CD4-positive, alpha-beta T cell treated with Interleukin-17A for 1 hour (primary cell): ENCODE measurements at places on chromosomes 6 and 20.

DNA sequence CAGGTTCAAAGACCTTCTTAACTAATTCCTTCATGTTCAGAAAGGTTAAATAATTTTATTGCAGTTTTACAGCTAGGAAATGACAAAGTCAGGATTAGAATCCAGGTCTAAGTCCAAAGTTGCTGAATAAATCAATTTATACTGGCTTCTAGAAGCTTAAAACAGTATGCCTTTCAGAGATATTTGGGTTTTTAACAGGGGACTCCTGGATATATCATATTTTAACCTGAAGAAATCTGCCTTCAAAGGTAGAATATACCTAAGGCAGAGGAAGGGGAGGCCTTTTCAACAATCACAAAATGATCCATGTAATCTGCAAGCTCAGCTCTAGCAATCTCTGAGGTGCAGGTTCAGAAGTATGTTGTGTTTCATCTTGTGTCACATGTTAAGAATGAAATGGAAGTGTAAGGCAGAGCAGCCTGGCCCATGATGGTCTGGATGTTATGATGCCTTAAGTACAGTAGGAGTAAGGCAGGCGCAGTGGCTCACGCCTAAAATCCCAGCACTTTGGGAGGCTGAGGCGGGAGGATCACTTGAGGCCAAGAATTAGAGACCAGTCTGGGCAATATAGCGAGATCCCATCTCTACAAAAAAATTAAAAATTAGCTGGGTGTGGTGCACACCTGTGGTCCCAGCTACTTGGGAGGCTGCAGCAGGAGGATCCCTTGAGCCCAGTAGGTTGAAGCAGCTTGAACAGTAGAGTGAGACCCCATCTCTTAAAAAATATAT lies 123.9 kb downstream of the SOBP start:
- no peak for DNase-seq

DNA sequence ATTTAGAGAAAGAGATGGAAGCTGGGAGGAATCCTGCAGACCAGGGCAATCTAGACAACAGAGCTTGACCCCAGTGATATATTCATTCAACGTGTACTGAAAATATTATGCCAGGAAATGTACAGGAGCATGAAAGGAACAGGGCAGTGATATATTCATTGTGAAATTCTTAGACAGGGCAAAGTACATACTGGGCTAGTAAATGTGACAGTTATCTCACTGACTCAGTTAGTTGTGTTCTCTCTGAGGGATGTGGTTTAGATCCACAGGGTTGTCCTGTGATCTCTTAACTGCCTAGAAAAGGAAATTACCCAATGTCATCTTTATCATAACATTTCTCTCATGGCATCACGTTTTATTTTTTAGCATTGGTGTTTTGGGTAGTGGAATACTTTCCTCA lies 891.3 kb downstream of the EYS start:
- no peak for DNase-seq

- no peak for DNase-seq
Observed at GRCh38 chr6:169846286-169847056, 95.0 kb downstream of the ERMARD start.

DNA sequence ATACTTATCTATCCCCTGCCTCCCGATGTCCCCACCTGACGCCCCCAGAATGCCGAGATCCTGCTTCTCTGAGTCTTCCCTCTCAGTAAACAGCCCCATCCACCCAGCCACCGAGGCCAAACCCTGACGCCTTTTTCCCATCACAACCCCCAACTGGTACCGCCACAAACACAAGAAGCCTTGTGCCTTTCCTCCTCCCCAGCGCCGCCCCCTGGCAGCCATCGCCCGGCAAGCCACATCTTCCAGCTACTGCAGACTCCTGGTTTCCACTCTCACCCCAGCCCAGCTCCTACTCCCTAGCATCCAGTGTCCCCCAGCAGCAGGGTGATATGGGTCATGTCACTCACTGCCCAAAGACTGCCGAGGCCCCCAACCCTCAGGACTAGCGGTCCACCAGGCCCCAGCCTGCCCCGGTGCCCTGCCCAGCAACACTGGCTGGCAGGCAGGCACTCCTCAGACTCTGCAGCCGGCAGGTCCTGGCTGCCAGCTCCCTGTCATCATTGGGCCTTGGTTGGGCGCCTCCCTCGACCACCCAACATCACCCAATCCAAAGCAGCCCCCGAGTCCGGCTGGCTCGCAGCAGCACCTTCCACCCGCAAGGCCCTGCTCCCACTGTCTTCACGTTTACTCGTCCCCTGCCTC lies 11.2 kb downstream of the TCFL5 start:
- DNase-seq = no peak

GRCh38 chr20:44702776-44703175 lies 12.4 kb upstream of the CCN5 start:
- no peak for DNase-seq

DNA sequence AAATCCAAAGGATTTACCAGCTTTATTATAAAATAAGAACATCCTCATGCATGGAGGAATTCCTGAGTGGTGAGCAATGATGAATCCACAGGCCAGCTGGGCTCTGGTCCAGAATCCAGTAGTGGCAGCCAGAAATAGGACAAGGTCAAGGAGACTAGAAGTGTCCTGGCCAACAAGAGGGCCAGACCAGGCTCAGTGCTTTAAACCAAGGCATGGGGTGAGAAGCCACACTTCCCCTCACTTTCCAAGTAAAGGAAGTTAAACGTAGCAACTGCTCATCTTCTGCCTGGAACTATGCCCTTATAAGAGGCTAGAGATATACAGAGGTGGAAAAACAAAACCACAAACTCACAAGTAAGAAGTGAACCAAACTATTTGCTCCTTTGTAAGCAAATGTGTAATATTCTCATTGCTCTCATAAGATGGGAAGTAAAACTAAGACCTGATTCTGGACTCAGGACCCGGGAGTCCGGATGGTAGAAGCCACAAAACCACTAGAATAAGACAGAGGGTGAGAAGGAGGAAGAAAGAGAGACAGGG lies 253.2 kb downstream of the UST start:
- peak; percentile 2 for DNase-seq

DNA sequence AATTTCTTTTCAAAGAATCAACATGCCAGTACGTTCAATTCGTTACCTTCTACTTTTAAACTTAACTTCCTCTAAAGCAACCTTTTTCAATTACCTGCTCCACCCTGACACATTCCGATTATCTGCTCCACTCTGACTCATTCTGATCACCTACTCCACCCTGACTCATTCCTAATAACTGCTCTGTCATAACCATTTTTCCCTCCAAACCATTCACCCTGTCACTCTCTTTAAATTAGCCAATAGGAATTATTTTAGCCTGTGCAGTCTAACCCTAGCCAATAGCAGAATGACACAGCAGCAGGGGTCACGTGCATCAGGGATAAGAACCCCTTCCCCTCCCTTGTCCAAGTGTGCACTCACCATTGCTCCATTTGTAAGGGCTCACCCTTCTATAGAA lies 557.4 kb upstream of the EYS start:
- no peak for DNase-seq

GRCh38 chr6:54135665-54136369 lies 24.6 kb downstream of the MLIP start:
- no peak for DNase-seq

DNA sequence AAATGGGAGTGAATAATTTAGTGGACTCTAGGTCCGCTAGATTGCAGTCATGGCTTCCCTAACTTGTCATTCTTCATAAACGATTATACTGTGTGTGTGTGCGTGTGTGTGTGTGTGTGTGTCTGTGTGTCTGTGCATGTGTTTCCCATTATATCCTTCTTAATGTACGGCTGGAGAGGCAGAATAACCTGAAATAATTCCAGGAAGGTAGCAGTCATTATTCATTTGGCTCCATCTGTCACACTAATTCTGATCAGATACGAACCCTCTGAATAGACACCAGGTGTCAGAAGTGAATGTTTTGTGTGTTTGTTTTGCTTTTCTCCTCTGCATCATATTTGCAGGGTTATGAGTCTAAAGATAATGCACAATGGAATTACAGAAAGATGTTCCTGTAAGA lies 372.9 kb downstream of the DOK5 start:
- DNase-seq = no peak

DNA sequence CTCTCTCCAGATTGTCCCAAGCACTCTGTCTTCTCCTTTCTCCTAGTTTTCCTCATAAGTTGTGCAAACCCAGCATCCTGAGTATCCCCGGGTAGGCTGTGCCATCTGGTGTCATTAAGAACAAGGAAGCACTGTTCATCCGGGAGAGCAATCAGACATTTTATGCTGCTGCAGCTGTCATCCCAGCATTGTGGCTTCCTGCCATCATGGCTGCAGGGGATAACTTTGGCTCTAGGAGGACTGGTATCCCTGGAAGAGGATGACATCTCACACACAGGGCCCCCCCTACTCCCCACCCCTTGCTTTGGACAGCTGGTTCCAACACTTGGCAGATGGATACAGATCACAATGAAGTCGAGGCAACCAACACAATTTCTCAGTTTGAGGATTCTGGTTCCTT lies 1195.1 kb upstream of the MAP3K7 start:
- DNase-seq = no peak

DNA sequence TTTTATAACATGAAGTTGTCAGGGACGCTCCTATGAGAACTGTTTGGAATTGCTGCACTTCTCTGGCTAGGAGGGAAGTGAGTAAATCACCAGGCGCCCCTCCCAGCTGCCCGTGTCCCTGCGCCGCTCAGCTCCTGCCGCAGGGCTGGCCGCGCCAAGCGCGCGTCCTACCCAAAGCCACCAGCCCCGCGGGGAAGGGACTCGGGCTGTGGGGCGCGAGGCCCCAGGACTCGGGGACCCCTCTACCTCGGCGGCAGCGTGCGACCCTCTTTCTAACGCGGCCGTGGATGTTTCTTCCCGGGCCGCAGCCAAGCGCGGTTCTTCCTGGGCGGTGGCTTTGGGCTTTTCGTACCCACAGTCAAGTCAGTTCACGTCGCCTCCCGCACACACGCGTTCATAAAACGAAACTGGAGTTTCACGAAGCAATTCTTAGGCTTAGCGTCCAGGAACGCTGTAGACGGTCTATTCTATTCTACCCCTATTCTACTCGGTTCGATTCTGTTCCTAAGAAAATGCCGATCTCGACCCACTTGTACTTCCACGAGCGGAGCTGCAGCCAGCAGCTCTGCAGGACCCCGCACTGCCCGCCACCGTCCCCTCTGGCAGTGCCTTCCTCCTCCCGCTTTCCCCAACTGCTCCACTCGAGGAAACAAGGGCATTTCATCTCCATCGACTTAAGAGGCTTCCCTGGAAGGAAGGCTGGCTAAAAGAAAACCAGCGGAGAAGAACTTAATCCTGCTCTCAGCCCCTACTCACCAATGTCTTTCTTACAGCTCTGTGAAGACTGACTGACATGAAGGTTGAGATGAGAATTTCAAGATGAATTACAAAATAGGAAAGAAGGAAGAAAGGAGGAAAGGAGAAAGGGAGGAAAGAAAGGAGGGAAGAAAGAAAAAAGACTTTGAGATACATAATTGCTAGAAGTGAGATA lies 15.4 kb downstream of the FOXC1 start:
- DNase-seq = no peak

- DNase-seq = peak; percentile 78
Observed at GRCh38 chr6:31558631-31559500, 11.5 kb downstream of the NFKBIL1 start.

DNA sequence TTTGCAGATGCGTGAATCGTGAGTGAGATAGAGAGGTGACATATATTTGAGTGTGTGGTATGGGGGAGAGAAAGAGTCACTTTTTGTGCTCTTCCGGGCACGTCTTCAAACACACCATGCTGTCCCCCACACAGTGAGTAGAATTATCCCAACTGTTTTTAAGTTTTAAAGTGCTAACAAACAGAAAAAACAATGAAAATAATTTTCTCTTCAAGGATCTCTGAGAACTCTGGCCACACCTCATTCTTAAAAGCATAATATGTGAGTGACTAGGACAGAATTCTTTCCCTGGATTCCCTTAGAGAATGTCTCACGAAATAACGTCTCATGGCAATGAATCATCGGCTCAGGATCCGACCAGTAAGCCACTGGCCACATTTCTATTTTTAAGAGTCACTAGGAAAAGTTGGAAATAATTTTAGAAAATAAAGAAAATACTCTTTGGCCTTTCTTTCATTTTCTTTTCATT lies 235.7 kb upstream of the ZNF217 start:
- no peak for DNase-seq

DNA sequence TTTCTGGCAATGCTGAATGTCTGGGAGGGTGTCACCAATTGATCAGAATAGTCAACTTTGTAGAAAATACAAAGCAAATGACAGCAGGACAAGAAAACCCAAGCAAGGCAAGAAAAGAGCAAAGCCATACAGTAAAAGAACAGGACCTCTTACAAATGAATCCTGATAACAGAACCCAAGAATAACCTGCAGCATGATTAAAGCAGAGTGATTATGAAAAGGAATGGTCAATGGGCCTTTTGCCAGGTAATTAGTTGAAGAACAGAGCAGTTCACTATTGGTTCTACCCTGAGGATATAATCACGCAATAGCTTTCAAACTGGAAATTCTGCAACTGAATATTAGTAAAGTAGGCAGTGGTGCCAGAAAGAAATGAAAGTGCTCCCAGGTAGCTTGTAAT lies 319.8 kb downstream of the FRK start:
- no peak for DNase-seq

- DNase-seq = no peak
Observed at GRCh38 chr6:84762220-84763002, 2.0 kb downstream of the TBX18 start.

GRCh38 chr20:23050076-23050838 lies 785 bp upstream of the THBD start:
- DNase-seq = no peak

- DNase-seq = no peak
Observed at GRCh38 chr6:89566930-89567629, 71.5 kb downstream of the LYRM2 start.

DNA sequence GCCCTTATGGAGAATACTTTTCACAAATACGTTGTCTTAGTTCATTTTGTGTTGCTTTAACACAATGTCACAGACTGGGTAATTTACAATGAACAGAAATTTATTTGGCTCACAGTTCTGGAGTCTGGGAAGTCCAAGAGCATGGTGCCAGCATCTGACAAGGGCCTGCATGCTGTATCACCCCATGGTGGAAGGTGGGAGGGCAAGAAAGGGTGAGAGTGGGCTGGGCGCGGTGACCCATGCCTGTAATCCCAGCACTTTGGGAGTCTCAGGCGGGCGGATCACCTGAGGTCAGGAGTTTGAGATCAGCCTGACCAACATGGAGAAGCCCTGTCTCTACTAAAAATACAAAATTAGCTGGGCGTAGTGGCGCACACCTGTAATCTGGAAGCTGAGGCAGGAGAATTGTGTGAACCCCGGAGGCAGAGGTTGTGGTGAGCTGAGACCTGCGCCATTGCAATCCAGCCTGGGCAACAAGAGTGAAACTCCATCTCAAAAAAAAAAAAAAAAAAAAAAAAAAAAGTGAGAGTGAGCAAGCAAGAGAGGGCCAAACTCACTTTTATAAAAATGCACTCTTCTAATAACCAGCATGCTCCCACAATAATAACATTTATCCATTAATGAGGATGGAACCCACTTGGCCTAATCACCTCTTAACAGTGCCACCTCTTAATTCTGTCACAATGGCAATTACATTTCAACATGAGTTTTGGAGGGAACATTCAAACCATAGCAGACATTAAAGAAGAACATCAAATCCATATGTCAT lies 36.1 kb downstream of the NCOA7 start:
- no peak for DNase-seq

DNA sequence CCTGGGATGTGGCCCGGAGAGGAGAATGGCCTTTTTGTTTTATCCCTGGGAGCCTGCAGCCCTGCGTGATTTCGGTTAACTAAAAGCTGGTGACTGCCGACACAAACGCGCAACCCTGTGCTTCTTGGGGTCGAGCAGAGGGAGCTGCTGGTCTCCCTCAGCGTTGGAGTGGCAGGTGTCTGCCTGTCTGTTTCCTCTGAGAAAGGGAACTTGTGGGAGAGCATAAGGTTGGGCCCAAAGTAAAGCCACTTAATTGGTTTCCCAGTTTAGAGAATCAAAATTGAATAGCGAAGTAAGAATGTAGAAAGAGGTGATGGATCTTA lies 500 bp downstream of the LTV1 start:
- DNase-seq = no peak
